ENCODE measurements at places on chromosomes 12 and 14.

DNA sequence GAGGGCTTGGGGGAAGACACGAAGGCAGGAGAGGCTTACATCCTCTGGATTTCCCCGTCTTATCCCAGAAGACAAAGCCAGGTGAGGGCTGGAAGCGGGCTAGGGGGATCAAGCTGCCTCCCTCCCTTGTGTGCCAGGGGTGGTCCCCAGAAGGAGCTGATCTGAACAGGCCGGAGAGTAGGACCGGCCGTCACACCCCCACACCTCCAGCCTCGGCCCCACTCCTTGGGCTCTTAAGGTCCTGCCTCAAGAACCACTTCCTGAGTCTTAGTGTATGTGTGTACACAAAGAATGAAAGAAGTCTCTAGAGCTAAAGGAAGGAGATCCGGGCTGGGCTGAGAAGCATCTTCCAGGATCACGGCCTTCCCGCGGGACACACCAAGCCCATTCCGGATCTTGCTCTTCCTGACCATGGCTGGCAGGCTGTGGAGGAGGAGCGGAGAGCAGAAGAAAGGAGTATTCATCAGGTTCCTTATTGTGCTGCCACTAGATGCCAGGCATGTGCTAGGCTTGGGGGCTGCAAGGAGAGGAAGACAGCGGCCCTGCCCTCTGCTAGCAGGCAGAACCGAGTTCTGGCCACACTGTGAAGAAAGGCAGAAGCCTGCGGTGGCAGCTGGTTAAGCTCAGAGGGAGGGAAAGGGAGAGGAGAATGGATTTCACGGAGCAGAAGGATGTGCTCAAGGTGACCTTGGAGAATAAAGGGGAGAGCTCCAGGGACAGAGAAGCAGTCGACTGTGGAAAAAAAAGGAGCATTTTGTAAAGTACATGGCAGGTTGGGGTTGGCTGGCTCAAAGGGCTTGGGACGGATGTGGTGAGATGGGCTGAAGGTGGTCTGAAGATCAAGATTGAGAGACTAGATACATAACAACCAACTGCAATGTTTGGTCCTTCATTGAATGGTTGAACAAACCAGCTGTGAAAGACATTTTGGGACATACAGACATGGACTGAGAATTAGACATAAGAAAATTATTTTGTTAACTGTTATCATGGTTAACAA lies 1.3 kb upstream of the CD63 start:
- DNase-seq, result no peak

DNA sequence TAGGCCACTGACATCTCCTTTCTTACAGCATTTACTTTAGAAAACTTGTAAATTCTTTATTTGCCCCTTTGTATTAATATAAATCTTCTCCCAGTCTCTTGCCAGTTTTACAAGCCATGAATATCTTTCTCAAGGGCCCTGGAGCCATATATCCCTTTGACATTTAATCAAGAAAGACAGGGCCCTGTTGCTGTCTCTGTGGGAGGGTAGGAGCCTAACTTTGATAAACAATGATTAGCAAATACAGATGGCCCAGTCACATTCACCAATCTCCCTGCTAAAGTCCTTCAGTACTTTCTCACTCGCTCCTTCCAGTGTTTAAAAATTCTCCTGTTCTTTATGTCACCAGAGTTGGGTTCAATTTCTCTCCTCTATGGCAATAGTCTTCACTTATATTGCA lies 479.8 kb upstream of the USP15 start:
- DNase-seq, result no peak

GRCh38 chr14:65877624-65878023 lies 465.1 kb downstream of the FUT8 start:
- no peak for DNase-seq

- DNase-seq, result no peak
Observed at GRCh38 chr12:93419388-93420034, 22.2 kb downstream of the UBE2N start.

GRCh38 chr12:56358836-56359532 lies 923 bp downstream of the STAT2 start:
- no peak for DNase-seq

- DNase-seq, result no peak
Observed at GRCh38 chr12:131041216-131041967, 87.7 kb downstream of the ADGRD1 start.

GRCh38 chr14:74792249-74793039 lies 29.3 kb downstream of the YLPM1 start:
- DNase-seq, result no peak

DNA sequence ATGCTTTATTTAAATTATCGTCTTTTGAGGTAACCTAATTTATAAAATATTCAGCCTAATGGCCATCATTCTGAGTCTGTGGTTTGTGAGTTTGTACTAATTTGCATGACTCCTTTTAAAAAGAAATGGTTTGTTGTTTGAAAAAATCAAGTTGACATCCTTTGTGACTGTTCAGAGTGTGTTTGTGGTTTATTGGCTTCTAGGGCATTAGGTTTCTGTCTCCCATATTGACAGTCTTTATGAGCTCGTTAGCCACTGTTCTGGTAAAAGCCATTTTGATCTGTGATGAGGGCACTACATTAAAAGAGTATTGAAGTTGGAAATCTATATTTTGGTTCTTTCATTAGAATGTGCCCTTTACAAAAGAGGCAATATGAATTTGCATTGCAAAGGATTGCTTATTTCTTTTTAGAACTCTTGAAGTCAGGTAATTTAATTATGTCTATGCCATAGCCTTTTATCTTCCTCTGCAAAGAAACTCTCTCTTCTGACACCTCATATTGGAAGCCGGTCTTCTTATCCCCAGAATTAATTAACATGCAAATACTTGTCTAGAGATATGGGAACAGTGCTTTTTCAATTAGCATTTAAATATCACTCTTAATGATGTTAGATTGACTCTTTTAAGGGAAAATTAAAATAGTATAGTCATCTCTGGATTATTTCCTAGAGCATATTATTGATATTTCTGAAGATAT lies 95.0 kb downstream of the CRADD start:
- DNase-seq, result no peak

GRCh38 chr12:106722837-106723236 lies 51.6 kb upstream of the RIC8B start:
- DNase-seq, result no peak
